LNCaP clone FGC (cell line): ENCODE measurements at places on chromosomes 4 and X.

GRCh38 chr4:152462695-152463094 lies 73.2 kb downstream of the FBXW7 start:
- no peak for DNase-seq

DNA sequence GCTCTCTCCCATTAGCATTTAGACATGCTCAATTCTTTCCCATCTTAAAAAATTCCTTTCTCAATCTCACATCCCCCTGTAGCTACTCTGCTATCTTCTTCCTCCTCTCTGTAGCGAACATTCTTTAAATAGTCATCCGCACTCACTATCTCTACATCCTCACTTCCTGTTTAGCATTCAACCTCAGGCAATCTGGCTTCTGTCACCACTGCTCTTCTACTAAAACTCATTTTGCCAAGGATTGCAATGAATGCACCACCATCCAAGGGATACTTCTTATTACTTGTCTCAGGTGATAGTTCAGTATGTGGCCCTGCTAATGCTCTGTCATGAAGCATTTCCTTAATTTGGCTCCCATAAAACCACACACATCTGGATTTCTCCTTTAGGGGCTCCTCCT lies 10.9 kb upstream of the TET2 start:
- no peak for DNase-seq

GRCh38 chrX:9163214-9163709 lies 129.3 kb upstream of the FAM9B start:
- no peak for DNase-seq

DNA sequence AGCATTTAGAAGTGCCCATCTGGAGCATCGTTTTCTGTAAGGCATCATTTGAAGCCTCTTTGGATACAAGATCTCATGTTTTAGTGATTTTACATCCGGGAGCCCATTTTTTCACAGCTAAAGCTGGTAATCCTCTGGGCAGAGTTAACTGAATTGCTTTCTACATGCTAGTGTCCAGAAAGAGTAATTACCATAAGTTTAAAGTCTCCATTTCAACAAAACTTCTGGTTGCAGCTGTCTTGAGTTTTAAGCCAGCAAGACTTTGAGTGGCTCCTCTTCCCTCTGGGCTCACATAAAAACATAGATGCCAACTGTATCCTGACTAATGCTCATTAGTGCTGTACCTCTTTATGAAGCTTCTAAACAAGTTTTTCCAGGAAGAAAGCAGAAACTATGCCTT lies 65.4 kb downstream of the GPRIN3 start:
- DNase-seq: no peak

DNA sequence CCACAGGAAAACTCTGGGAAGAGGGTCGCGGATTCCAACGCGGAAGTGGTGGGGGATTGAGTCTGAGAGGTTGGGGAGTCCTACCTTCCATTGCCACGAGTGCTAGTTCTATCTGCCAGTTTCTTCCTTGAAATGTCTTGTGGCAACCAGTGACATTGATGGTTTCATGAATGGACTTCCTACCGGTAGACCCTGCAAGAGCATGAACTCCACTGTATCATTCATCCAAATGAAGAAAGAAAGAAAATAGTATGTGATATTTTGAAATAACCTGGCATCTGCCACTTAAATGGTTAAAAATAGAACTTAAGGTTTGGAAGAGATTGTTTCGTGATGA lies 1.1 kb upstream of the SLC10A7 start:
- no peak for DNase-seq

GRCh38 chrX:153883163-153883843 lies 2.7 kb downstream of the L1CAM start:
- no peak for DNase-seq

GRCh38 chr4:137949746-137950145 lies 292.4 kb downstream of the SLC7A11 start:
- DNase-seq: no peak

GRCh38 chrX:124337916-124338315 lies 5.5 kb downstream of the TEX13D start:
- no peak for DNase-seq

DNA sequence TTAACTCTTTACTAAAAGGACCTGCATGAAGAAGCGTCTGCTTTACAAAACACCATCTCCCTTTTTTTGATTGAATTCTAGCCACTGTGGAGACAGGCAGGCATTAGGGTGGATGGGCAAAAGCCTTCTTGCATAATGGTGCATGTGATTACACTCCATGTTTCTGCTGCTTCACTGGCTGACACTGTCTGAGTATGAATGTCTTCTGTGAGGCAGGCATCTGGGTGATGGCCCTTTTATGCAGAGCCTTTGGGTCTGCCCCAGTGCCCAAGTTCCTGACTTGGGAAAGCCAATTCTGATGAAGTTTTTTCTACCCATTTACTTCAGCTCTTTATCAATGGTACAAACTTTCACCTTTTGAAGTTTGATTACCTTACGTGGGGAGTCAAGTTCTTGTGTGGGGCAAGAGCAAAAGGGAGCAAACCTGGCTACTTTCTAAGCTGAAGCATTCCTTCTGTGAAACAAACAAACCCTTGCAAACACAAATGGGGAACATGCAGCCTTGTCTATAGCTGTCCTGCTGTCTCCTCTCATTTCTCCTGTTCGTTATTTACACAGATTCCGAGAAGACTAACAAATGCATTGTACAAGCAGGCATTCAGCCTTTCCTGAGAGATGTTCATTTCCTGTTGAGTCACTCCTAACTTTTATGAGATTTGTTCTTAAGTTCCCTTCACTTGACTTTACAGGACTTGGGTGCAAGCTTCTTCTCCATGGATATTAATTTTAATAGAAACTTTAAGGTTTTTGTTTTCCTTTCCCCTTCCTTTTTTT lies 301.9 kb downstream of the TLL1 start:
- peak; percentile 22 for DNase-seq

GRCh38 chrX:16725072-16725471 lies 5.7 kb downstream of the SYAP1 start:
- DNase-seq: no peak

DNA sequence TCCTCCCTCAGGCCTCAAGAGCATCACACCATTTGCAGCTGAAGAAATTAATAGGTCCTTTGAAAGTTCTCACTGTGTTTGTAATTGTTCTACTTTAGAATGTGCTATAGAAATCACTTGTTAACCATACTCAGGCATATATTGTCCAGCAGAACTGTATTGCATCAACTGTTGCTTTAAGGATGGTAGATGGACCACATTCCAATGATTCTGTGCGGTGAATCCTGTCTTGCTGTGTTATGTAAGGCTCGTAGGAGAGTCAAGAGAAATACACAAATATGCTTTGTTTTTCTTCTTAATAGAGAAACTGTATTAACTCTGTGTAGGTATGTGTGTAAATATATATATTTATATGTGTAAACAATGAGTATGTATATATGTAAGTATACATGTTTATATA lies 6.3 kb upstream of the ADGRA3 start:
- DNase-seq: no peak

GRCh38 chr4:10074767-10075105 lies 41.9 kb downstream of the WDR1 start:
- no peak for DNase-seq

DNA sequence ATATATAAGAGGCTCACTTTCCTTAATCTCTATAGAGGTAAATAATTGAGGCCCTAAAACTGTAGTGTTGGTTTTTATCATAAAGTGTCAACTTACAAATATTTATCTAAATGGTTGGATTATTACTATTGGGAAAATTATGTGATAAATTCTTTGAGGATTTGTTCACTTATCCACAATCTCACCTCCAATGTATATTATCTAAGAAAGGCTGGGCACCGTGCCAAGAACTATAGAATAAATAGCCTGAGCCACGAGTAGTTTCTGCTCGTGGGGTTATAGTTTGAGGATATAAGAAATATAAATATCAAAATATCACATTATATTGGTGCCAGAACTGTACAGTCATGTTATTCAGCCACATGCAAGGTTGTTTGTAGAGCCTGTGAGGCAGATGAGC lies 177.9 kb downstream of the VEGFC start:
- DNase-seq: no peak

- no peak for DNase-seq
Observed at GRCh38 chr4:184255871-184256642, 38.4 kb upstream of the ENPP6 start.

DNA sequence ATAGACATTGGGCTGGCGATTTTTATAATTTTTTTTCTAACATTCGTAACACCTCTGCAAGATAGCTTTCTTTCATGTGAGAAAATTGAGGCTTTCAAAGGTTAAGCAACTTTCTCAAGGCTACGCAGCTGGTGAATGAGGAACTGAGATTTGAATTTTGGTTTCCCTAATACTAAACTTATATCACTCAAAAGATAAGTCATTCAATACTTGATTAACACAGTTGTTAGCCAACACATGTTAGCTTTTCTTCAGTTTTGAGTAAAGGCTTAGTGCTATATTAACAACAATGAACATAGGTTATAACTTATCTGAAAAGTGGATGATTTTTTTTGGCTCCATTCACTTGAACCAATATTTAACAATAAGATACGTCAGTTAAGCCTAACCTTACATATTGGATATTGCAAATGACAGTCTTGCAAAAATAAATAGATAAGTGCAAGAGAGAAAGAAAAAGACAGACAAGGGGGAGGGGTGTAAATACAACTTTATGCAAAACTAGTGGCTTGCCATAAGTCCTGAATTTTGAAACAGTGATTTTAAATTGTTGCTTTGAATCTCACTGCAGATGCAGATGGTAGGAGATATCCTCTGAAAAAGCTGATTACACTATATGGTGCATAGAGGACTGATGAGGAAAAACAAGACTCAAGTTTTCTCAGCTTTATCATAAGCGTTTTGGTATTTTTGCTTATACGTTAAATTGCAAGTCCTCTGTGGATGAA lies 11.1 kb upstream of the GPM6A start:
- no peak for DNase-seq

DNA sequence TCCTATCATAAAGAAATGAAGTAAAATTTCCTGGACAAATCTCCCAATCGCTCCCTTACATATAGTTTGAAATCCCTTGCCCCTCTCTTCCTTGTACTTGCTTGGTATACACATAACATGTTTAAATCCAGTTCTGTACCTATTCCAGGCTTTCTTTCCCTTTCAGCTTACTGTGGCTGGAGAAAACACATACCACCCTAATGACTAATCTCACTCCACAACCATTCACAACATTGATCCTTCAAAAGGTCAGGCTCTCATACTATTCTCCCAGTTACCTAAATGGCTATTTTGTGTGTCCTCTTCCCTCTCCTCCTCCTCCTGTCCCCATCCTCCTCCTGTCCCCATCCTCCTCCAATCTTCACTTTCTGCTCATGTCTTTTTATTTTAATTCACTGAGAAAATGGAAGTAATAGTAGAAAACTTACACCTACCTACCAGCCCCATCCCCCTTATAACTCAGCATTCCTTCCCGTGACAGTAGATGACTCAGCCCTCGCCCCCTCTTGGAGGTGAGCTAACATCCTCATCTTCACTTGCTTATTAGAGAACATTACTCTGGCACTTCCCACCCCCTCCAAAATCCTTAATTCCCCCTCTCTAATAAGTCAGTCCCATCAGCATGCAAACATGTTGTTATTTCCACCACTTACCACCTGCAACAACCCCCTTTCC lies 77.5 kb downstream of the IL15 start:
- no peak for DNase-seq

GRCh38 chrX:8067754-8068462 lies 103.2 kb downstream of the VCX2 start:
- peak; percentile 42 for DNase-seq

DNA sequence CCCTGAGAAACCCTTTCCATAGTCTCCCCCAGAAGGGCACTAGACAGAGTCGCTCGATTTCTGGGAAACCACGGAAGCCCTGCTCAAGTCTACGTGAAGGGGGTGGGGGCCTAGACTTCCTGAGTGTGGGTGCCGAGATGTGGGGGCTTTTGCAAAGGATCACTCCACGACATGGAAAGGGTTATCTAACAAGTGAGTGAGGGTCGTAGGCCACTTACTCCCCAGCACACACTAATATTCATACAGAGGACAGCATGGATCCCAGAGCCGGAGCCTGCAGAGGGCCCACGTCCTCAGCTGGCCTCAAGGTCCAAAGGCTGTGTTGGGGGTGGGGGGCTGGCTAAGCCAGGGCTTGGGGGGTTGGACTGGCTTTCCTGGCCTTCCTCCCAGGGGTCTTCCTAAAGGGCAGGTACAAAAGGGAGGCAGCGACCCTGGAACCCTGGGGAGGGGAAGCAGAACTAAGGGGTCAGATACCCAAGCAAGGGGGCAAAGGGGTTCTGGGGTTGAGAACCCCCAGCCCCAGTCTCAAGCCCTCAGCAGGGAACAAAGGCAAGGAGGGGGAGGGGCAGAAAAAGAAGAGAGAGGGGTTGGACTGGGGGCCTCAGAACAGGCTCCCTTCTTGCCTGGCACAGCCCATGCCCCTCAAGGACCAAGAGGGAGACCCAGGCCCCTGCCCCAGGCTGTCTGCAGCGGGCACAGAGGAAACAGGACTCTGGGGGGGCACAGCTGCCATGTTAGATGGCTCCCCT lies 1.6 kb downstream of the HMX1 start:
- DNase-seq: no peak

DNA sequence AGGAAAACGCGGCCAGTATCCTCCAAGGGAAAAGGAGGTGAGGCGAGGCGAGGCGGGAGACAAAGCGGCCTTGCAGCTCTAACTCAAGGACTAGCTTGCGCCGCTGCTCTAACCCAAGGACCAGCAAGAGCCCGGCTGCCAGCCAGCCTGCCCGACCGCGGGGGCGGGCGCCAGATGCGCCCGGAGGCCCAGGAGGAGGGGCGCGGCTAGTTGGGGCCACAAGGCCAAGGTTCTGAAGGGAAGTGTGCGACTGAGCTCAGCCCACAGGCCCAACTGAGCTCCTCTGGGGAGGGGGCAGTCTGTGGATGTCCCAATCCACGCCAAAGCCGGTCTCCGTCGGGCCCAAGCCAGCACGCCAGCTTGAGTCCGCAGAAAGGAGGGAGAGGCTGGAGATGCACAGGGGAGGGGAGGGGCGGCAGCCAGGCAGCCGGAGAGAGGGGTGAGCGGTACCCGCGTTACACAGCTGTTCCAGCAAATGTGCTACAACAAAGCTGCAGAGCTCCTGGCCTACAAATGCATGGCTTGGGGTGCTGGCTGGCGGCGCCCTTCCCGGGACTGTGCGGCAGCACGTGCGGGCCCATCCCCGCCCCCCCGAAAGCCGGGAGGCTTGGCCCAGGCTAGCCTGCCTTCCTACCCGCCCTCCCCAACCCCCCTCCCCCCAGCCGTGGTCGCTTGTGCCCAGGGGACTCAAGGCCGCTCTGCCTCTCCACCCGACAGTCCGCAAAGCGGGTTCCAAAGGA lies 637 bp downstream of the AMER1 start:
- DNase-seq: no peak
